GM12864 (cell line): ENCODE measurements at places on chromosomes 1 and 21.
A peak's percentile ranks its signal among the peaks of the same experiment; 100 is the strongest.

GRCh38 chr1:165053351-165053750 is 303.2 kb downstream of the LMX1A start:
- DNase-seq = no peak

GRCh38 chr1:18597160-18598042 is 33.2 kb upstream of the PAX7 start:
- DNase-seq = no peak

- DNase-seq = no peak
Measured at GRCh38 chr1:33517596-33518250, 45.3 kb downstream of the ZSCAN20 start.

DNA sequence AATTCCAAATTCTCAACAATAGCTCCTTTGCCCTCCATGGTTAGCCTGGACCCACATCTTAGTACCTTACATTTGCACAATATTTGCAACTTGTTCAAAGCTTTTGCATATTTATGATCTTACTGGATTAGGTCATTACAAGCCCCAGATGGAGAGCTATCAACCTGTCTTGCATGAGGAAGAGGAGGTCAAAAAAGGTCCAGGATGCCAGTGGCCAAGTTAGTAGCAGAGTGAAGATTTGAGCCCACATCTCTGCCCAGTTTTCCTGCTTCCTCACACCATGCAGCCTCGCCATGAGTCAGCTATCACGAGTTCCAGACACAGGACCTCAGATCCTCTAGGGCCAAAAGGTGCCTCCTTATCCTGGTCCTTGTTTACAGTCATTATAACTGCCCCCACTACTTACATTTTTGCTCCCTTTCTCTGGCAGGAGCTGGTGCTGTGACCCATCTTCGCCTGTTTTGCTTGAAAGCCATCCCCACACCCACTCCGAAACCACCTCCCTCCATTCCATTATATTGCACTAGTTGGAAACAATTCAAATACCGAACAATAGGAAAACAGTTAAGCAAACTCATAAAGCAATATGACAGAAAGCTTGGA is 5.0 kb upstream of the AHCYL1 start:
- no peak for DNase-seq

DNA sequence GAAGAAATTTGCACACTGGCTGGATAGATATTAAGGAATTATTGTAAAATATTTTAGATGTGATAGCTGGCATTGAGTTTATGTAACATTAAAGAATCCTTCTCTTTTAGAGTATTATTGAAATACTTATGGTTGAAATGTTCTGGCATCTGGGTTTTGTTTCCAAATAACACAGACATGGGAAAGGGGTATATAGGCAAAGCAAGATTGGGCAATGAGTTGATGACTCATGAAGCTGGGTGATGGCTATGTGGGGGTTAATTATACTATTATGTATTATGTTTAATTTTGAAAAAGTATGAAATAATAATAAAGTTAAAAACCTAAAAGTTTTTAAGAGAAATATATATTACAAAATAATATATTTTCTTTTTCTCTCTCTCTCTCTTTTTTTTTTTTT is 12.5 kb upstream of the PTPN14 start:
- DNase-seq = no peak

DNA sequence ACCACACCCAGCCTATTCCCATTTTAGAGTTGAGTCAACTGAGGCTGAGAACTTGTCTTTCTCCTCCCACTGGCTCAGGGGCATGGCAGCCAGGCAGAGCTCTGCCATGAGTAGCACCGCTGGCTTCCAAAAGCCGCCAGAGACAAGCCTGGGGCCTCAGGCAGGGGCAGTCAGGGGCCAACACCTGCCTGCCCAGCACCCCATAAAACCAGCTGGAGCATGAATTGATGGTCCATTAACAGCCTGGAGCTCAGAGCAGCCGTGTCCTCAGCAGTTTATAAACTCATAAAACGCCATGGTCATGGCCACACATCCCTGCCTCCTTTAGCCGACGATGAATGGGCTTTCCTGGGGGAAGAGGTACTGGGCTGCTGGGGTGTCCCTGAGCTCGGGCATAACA is 50.6 kb upstream of the PAX7 start:
- DNase-seq = no peak

DNA sequence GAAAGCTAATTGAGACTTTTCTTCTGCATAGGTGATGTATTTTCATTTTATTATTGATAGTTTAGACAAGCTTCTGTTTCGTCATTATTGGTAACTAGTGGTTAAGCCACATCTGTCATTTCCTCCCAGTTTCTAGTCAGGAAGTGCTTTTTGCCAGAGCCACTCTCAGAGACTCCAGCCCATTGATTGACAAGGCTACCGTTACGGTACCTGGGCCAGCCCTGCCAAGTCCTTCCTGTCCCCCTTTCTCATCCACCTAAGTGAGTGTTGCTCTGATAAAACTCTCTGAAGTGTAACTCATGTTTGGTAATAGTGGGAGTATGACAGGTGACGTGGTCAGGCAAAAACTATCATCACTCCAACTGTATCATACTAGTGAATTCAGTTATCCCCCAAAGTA is 29.6 kb upstream of the AGL start:
- peak; percentile 29 for DNase-seq

DNA sequence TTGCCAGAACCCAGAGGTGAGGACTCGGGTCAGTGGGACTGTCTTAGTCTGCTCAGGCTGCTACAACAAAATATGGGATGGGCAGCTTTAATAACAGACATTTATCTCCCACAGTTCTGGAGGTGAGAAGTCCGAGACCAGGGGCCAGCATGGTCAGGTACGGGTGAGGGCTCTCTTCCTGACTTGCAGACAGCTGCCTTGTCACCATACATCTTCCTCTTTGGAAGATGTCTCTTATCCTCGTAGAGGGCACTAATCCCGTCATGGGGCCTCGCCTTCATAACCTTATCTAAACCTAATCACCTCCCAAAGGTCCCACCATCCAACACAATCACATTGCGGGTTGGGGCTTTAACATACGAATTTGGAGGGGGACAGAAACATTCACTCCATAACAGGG is 51.9 kb downstream of the GLUL start:
- no peak for DNase-seq

DNA sequence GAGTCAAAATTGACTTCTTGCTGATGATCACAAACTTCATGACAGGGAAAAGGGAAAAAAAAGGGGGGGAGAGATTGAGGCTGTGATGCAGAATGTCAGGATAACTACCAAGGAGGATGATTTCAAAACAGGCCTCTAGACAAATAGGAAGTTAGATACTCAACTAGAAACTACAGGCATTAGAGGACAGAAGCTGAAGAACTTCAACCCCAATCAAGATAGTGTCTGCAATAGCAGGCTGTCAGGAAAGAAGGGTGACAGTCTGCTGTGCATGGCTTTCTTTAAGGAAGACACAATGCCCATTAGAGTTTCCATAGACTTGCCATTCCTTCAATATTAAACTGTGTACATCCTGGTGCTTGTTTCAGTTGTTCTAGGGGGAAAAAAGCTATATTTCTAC is 257.2 kb downstream of the TTLL7 start:
- no peak for DNase-seq

DNA sequence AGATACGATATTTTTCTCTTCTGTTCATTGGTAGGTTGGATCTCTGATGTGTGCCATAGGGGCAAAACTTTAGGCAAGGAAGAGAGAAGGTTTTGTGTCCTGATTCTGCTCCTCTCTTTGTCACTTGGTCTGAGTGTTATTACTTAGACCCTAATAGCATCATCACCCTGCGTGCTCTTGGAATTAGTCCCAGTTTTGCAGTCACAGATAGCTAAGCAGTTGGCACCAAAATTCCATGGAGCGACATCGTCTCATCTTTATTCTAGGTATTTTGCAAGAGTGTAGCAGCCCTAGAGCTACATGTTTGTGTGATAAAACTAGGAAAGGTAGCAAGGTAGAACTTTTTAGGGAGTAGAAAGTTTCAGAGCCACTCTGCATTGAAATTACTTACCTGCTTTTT is 23.8 kb downstream of the PIP5K1A start:
- DNase-seq = no peak

DNA sequence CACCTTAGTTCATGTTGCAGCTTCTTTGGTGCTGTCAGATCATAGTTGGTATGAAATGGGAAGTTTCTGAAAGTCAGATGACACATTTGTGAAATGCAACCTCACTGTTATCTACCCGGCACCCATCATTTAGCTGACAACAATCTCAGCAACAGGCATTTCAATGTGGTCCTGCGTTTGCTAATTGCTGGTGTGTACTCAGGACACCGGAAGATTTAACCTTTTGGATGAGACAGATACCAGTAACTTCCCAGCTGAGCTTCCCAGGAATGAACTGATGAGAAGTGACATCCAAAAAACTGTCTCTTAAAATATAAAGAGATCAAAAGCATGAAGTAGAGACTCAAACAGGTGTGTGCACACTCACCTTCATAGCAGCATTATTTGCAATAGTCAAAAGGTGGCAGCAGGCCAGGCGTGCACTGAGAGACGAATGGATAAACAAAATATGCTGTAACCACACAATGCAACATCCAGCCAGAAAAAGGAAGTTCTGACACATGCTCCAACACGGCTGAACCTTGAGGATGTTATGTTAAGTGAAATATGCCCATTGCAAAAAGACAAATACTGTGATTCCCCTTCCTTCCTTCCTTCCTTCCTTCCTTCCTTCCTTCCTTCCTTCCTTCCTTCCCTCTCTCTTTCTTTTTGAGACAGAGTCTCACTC is 7.9 kb upstream of the CLDN14 start:
- DNase-seq = no peak

DNA sequence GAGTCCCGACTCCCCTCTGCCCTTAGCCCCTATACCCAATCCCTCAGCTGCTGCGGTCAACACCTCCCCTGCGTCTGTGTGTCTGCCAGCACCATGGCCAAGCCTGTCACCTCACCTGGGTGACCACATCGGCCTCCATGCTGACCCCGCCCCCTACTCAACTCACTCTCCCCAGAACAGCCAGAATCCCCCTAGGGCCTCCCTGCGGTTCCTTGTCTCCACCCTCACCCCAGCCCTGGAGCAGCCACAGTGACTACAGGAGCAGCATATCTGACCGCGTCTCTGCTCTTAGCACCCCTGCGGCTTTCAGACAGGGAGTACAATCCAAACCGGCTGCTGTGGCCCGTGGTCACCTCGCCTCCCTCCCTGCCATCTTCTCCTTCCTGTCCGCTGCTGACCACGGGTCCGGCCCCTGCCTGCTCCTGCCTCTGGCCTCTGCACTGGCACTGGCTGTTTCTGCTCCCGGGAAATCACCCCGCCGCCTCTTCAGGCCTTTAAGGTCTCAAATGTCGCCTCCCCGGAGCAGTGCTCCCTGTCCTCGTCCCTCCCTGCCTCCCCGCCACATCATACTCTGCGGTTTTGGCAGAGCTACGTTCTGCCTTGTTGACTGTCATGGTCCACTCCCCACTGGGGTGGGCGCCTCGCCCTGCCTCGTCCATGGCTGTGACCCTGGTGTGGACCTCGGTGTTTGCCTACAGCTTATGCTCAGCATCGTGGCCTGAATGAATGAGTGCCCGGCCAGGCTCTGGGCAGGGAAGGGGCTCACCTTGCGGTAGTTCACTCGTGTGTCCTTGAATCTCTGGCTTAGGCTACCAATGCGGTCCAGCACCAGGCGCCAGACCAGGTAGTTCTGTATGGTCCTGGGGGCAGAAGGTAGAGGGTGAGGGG is 11.1 kb downstream of the PRXL2B start:
- no peak for DNase-seq

- no peak for DNase-seq
Measured at GRCh38 chr1:5839881-5840550, 152.2 kb downstream of the NPHP4 start.

DNA sequence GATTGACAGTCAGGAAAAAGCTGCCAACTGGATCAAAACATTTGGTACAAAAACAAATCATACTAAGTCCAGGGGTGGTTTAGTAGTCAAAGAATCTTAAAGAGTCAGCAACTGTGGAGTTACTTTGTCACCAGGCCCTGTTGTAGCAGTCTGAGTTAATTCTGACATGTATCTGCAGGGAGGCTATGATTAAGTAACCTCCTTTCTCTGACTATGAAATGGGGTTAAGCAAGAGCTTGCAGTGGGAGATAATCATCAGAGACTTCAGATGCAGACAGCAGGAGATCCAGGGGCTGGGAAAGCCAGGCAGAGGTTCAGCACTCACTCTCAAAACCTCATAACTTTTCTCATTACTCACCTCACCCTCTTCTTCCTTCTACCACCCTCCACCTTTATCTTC is 99.2 kb upstream of the BTG3 start:
- DNase-seq = no peak

- DNase-seq = no peak
Measured at GRCh38 chr1:160354388-160354985, 11.3 kb downstream of the NCSTN start.

DNA sequence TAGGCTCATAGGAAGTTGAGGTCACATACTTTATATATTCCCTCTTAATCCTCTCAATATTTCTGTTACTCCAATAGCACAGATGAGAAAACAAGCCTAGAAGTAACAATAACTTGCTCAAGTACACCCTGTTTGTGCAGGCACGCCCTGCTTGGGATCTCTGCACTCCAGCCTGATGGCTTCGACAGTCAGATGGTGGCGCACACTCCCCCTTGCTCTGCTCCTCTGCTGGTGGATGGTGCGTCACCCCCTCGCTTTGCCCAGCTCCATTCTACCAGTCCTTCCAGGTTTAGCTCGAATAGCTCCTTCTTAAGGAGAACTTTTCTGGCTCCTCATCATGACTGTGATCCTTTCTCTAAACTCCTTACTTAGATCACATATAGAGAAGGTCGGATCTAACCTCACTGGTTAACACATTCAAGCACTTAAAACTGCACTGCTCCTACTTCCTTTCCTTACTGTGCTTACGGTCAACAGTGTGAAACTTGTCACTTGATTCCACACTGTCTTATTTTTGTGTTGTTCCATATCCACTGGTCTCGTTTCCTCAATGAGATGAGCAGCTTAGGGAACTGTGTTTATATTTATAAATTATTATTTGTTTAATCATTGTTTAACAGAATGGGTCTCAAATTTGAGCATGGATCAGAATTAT is 3.0 kb downstream of the TSPAN2 start:
- no peak for DNase-seq

- no peak for DNase-seq
Measured at GRCh38 chr1:7363450-7363849, 407.6 kb upstream of the VAMP3 start.

- no peak for DNase-seq
Measured at GRCh38 chr1:11187494-11187893, 1.7 kb upstream of the ANGPTL7 start.

DNA sequence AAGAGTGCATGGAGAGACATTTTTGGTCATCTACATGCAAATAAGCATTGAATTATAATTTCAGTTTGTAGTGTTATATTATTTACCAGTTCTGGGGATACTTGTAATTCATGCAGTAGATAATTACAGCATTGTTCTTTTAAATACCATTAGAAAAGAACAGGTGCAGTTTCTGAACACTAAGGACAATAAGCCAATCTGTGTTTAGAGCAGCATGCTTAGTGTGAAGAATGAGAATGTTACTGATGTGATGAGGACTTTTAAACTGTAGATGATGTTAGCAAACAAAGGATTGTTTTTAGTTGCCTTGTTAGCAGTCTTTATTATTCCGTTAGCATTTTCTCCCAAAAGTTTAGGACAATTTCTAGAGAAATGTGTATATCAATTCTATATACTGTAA is 348.3 kb downstream of the BRINP3 start:
- no peak for DNase-seq
